ENCODE measurements at places on chromosomes 13 and 19.

DNA sequence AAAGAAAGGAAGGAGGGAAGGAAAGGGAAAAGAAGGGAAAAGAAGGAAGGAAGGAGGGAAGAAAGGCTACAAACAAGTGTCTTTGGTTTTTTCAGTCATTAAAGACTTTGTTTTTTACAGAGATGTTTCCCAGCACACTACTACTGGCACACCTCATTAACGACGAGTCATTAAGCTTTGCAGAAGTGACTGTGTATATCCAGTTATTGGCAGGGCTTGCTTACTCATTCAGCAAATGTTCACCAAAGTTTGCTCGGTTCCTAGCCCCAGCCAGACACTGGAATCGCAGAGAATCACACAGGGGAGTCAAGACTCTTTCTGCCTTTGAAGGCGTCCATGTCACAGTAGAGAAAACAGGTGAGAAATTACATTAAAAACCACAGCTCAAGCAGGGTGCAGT is 4.3 kb downstream of the NLRP12 start:
- no peak for DNase-seq

DNA sequence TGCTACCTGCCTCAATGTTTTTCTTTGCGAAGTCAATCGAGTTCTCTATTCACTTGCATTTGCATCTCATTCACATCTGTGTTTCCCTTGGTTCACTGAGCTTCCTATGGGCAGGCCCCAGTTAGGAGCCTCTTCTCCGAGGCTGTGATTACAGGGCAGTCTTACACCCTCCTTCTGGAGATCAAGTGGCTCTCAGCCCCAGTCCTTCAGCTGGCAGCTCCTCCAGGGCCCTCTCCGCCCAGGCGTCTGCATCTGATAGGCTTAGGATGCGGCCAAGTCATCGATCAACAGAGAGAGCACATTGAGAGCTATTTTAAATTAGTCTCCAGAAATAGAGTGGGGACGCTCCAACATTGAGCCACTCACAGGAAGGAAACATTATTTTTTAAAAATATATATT is 44.2 kb downstream of the MBNL2 start:
- no peak for DNase-seq

- no peak for DNase-seq
These were observed 37.3 kb downstream of the DNAJC3 start for GRCh38 chr13:95714142-95714832.

- no peak for DNase-seq
These were observed 154.5 kb upstream of the SOX1 start for GRCh38 chr13:111912453-111912866.

GRCh38 chr19:31548941-31549340 is 199.7 kb upstream of the TSHZ3 start:
- DNase-seq: no peak

DNA sequence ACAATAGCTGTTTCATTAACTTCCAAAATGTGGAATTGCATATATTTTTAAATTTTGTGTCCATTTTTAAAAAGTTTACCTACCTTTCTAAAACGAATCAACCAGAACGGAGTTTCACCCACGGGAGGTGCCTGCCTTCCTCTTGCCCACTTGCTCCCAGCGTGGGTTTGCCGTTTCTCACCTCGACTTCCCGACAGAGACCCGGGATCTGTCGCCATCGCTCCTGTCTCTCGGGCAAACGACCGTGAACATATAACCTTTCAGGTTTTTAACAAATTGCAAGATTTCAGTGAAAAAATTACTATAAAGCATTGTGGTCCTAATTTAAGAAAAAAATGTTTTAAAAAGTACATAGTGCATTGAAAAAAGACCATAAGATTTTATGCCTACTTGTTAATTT is 4.2 kb downstream of the TMEM255B start:
- no peak for DNase-seq

- no peak for DNase-seq
These were observed 28.1 kb downstream of the BRD4 start for GRCh38 chr19:15304140-15304705.

GRCh38 chr13:27670861-27671260 is 49.2 kb downstream of the POLR1D start:
- DNase-seq: no peak

DNA sequence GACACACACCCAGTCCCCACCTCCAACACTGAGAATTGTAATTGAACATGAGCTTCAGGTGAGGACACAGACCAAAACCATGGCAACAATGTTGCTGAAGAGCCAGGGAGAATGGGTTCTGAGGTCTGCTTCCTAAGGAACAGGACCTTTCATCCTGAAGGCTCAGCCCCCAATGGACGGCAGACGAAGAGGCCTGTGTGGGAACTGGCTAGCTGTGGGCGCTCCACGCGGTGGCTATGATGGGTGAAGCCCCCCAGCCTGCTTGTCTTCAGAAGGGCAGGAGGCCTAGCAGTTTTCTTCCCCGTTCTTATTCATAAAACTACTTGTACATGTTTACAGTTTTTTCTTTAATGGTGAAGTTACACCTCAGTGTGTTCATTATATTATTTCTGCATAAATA is 136.1 kb upstream of the SPACA7 start:
- no peak for DNase-seq

DNA sequence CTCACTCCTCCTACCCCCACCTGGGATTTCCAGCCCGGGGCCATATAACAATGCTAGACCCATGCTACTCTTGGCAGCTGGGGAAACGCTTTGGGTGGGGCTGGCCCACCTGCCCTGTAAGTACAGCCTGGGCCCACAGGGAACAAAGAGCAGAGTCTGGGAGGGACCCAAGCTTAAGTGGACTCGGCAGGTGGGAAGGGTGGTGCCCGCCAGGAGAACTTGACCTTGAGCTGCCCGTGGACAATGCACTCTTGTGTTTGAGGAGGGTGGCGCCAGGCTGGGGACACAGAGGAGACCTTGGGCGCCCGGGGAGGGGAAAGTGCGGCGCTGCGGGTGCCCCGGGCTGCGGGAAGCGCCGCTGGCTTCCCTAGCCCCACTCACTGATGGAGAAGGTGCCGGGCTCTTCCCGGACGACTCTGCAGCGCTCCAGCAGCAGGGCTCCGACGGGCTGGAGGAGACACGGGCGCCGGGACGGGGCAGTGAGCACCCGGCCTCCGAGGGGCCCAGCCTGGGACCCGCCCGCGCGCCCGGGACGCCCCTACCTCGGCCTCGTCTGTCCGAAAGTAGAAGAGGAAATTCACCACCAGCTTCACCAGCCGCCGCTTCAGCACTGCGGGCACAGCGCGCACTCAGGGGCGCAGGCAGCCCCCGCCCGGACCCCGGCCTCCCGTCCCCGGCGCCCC is 607 bp downstream of the PLEKHJ1 start:
- DNase-seq: no peak

DNA sequence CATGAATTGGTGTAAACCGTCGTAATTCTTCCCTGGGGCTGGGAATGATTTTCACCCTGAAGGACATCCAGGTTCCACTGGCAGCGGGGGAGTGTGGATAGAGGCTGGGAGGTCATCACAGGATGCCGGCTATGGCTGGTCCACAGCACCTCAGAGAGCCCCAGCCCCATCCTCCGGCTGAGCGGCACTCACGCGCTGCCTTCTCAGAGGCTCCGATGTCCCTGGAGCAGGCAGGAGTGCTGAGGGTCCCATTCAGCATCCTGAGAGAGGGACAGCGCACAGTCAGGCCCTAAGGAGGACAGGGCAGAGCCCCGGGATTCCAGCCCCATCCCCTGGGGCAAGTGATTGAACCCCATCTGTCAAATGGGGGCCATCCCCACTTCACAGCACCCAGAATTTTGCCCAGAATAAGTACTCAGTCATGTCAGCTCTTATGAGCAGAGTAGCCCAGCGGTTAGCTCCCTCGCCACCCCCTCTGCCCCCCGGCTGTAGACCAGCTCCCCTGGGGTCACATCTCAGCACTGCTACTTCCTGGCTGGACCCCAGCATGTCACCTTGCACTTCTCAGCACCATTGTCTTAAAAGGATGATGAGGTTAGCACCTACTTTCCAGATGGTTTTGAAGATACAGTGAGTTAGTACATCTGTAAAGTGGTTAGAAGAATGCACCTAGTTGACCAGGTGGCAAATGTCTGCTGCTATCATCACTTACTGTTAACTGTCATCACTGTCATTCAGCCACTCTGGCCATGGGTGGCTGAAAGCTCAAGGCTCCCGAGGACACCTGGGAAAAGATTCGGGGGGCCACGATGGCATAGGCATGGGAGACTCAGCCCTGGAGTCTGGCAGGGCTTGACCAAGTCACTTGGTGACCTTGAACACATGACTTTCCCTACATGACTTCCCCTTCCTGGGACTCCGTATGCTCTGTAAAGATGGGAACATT is 11.9 kb downstream of the GRAMD1A start:
- no peak for DNase-seq

- no peak for DNase-seq
These were observed 10.4 kb upstream of the TBC1D4 start for GRCh38 chr13:75492389-75492788.

- DNase-seq: no peak
These were observed 46.2 kb upstream of the RFXAP start for GRCh38 chr13:36772853-36773252.

GRCh38 chr13:29857085-29857484 is 6.7 kb upstream of the UBL3 start:
- no peak for DNase-seq

DNA sequence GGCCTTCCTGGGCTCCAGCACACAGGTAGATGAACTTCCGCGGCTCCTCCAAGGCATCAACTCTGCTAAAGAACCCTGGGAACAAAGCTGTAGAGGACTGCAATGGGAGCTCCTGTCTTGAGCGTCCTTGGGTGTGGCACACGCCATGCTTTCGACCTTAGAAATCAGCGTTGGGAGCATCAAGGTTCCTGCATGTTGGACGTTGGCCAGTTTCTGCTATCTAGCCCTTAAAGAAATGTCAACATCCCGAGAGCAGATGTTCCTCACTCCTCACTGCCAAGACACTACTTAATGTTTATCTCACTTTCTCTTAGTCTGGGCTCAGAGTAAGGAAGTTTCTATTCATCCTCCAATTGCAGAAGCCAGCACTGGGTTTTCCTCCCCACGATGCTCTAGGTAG is 70.6 kb upstream of the MEDAG start:
- no peak for DNase-seq

GRCh38 chr13:50731400-50731799 is 112.1 kb downstream of the DLEU7 start:
- DNase-seq: no peak

GRCh38 chr13:46211483-46212351 is at the start of gene LRRC63:
Gene LRRC63 (plus strand): TSS chr13:46211928. CDS start chr13:46213035, 1,107 bp downstream.
- DNase-seq: peak; percentile 77

- DNase-seq: no peak
These were observed 3.1 kb upstream of the OLFM2 start for GRCh38 chr19:9939301-9939913.

DNA sequence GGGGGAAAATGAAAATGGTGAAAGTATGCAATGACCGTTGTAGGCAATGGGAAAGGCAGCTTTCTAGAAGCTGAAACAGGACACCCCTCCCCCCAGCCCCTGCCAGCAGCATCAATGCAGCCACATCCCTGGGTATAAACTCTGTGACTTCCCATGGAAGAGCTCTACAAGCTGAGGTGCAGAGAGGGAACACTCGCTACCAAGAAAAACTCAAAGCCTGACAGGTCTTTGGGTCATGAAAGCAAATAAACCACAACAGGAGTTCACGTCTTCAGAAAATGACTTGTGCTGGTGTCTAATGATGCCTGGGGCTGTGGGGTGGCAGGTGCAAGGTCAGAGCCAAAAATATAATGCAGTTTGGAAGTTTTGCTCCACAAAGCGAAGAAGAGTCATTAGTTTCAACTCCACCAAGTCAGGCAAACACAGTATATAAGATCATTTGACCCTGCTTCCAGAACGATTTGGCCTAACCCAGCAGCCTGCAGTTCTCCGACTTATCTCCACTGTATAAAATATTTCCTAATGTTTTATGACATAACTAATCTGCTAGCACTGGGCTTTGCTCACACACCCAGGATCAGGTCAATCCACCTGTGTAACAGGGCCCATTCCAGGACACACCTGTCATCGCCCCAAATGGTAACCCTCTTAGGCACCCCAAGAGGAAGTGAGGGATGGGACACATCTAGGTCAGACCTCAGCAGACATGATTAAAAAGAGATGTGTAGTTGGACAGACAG is 102.1 kb downstream of the IRS2 start:
- no peak for DNase-seq

GRCh38 chr19:13056052-13056660 is 46.5 kb downstream of the LYL1 start:
- DNase-seq: no peak

- no peak for DNase-seq
These were observed 30.4 kb upstream of the TIMM44 start for GRCh38 chr19:7973883-7974282.

DNA sequence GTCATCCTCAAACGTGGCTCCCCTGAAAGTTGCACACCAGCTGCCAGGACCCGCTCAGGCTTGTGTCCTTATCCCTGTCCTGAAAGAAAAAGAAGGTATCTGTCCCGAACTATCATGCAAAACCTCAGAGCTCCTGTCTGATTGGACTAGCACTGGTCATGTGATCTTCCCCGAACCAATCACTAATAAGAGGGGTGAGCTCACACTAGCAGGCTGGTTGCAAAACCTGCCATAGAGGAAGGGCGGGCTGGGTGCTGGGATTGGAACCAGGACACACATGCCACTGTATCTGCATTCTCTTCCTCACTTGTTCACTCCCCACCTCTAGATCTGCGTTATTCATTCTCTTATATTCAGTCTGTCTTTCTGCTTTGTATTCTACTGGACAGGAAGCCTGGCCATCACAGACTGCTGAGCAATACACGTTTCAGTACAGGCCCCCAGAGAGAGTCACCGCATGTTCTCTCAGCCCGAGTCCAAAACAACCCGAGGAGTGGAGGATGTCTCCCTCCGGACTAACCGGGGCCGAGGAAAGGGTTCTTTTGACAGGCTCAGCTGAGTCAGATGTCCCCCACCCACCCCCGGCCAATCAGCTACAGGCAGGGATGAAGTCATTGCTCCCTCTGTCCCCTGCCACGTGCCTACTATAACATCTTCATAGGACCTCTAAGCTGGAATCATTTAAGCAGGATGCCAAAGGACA is 97.7 kb downstream of the SIPA1L3 start:
- DNase-seq: no peak

DNA sequence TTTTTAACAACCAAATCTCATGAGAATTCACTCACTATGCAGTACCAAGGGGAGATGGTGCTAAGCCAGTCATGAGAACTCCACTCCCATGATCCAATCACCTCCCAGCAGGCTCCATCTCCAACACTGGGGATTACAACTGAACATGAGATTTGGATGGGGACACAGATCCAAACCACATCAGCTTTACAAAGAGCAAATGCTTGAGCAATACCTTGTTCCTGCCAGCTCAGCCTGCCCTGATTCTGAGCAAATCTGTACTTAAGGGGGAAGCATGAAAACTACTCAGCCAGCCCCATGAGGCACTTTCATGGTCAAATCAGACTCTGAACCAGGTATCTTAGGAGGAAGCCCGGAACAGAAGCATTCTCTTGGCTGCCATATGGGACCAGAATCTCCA is 259.9 kb downstream of the TBC1D4 start:
- DNase-seq: no peak

GRCh38 chr19:1457031-1457739 is 7.3 kb downstream of the APC2 start:
- no peak for DNase-seq

Measured in T-helper 9 cell (primary cell).